ENCODE measurements at places on chromosomes 12 and 14.

- no peak for DNase-seq
Observed at GRCh38 chr12:52061470-52062166, 8.2 kb upstream of the ATG101 start.

- no peak for DNase-seq
Observed at GRCh38 chr12:118359541-118359915, 13.2 kb downstream of the TAOK3 start.

GRCh38 chr14:102375119-102375518, 12.4 kb downstream of the TECPR2 start:
- no peak for DNase-seq

GRCh38 chr12:58459191-58459590, 461.1 kb downstream of the LRIG3 start:
- no peak for DNase-seq

GRCh38 chr14:34059925-34060650, 109.2 kb upstream of the EGLN3 start:
- DNase-seq, result peak; percentile 46

- DNase-seq, result peak; percentile 15
Observed at GRCh38 chr12:89936631-89937030, 228.0 kb upstream of the ATP2B1 start.

DNA sequence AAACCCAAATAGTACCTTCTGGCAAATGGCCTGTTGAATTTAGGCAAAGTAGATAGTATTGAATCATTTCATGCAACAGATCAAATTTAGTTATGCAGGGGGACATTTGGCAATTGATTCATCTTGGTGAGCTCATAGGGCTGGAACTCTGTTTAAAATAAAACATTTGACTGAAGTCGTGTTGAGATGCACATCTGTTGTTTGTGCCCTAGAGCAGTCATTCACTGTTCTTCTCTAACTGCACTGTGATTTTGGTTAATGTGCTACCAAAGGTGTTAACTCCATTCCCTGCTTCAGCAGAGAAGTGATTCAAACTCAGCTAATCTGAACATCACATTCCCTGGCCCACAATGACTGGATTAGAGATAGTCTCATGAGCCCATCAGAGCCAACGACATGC, 44.0 kb upstream of the CSRP2 start:
- DNase-seq, result no peak

GRCh38 chr14:71029236-71029781, 122.0 kb downstream of the PCNX1 start:
- DNase-seq, result no peak

DNA sequence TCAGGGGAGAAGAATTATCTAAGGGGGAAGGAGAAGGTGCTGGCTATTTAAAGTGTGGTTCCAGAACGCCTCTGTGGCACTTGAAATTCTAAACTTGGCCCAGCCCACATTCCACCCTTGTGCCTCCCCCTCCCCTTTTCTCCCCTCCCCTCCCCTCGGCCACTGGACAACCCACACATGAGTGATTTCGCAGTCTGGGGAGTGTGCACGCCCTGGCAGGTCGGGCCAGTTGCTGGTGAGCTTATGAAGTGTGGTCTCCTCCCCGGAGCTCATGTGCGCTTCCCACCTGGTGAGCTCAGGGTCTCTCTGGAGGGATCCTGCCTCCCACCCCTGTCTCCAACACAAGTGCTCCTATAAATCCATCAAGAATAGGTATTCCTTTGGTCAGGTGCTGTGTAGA, at the start of gene SLC6A13:
SLC6A13 (minus strand) TSS at position 20 of the 400 bp plus-strand sequence. CDS start 2,784 bp downstream, outside the sequence.
- DNase-seq, result no peak

Measured in DMS153 (cell line).